Mucosa of gallbladder (tissue), 1 donor: ENCODE measurements at places on chromosomes 6 and 20. TPM values are rescaled to one million over a fixed set of nuclear protein-coding genes. Genes with fewer than 3 reads are reported as not detected.

The EEF1A2 gene
- 56.3 TPM for total RNA-seq

The FKBP1C gene
- 1.1 TPM for total RNA-seq

GRCh38 chr6:53382421-53382820, 33.7 kb upstream of the ELOVL5 start:
- no peak for DNase-seq

DNA sequence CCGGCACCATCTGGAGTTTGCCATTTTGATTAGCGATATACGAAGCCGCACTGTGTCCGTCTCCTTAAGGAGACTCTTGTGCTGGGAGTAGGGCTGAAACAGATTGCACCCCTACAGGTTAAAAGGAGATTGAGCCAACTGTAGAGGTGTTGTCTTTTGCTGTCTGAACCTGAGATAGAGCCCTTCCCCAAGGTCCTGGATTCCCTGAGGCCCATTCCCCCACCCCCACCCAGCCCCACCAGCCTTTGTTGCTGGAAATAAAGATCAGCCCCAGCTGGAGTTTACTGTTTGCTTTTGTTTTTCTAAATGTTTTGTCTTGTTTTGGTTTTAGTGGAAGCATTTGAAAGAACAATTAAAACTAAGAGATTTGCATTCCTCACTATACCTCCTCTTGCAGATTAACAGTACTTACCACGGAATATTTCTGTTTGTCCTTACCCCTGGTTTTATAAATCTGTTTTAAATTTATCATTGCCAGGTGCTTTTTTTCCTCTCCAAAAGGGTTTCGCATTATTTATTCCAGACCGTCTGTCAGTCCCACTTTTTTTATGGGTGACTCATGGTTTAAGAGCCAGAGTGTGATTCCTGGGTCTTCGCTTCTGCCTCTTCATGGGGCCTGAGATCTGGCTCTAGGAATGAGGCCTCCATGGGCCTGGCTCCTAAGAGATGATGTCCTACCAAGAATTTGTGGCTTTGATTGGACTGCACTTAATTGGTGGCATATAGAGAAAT, 169.2 kb downstream of the DTNBP1 start:
- no peak for DNase-seq

DNA sequence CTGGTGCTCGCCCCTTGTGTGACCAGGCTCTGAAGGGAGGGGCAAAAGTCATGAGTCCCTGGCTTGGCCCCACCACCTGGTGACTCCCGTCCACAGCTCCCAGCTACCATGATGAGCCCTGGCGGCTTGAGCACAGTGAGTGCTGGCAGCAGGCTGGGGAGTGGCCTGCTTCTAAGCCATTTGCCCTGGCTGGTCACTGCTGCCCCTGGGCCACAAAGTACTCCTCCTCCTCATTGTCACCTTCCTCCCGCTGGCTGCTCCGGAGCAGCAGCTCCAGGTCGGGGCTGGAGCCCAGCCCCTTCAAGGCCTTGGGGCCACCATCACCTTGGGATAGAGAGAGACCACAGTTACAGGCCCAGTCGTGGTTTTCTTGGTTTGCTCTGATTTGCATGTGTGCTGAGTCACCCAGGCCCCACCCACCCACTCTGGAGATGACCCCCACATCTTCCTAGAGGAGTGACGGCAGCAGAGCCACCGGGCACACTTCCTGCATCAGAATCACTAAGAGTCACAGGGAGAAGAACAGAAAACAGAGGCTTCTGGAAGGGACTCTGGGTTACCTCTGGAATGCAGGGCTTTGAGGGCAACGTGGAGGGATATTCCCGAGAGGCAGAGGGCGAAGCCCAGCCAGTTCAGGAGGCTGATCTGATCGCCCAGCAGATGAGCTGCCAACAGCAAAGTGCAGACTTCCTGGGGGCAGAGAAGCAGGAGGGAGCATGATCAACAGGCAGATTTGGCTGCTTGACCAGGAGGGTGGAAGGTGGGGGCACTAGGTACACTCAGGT, 42.1 kb upstream of the CDH22 start:
- DNase-seq, result no peak

GRCh38 chr6:129555206-129555832, 154.7 kb downstream of the ARHGAP18 start:
- no peak for DNase-seq

GRCh38 chr20:1809131-1809572, 86.1 kb upstream of the SIRPA start:
- no peak for DNase-seq

DNA sequence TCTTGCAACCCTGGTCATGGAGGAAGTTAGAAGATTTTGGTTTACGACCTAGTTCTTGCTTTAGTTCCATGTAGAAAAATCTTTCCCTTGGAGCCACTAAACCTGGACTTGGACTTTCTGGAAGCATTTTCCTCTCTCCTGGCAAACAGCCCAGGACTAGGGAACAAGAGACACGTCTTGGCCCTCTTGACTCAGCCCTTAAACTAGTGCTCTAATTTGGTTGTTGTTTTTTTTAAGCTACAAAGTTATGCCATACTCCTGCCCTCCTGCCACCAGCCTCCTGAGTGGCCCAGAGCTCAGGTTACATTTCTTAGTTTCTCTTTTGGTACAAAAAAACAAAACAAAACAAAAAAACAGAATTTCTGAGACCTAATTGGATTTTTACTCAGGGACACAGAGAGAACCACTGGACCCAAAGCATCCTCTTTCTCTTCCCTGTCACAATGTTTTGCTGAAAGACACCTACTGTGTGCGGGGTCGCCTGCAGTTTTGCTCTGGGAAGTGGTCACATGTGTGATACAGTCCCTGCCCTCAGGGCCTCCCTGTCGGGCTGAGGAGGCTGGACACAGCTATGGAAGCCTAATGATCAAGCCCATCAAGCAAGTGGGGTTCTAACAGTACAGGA, 32.3 kb upstream of the SCUBE3 start:
- DNase-seq, result no peak

GRCh38 chr6:23307516-23307915, 738.1 kb downstream of the HDGFL1 start:
- DNase-seq, result no peak
